ENCODE measurements at places on chromosomes 4 and X.

GRCh38 chrX:42951747-42952146, 173.8 kb upstream of the PPP1R2C start:
- no peak for DNase-seq

GRCh38 chrX:10395643-10396042, 224.7 kb downstream of the MID1 start:
- no peak for DNase-seq

DNA sequence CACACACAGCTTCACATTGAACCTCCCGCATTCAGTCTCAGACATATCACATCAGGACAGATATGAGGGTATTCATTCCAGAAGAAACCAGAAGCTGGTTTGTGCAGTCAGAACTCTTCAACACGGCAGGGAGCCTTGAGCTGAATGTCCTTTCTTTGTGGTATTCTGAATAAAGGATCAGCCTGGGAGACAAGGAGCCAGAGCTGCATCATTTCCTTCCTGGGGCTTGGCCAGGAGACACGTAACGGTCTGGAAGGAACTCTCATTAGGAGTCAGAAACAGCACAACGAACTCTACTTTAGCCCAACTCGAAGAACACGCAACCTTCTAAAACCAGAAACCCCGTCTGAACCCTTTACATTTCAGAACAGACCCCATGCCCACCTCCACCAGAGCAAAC, 46.4 kb downstream of the KDR start:
- DNase-seq = no peak

DNA sequence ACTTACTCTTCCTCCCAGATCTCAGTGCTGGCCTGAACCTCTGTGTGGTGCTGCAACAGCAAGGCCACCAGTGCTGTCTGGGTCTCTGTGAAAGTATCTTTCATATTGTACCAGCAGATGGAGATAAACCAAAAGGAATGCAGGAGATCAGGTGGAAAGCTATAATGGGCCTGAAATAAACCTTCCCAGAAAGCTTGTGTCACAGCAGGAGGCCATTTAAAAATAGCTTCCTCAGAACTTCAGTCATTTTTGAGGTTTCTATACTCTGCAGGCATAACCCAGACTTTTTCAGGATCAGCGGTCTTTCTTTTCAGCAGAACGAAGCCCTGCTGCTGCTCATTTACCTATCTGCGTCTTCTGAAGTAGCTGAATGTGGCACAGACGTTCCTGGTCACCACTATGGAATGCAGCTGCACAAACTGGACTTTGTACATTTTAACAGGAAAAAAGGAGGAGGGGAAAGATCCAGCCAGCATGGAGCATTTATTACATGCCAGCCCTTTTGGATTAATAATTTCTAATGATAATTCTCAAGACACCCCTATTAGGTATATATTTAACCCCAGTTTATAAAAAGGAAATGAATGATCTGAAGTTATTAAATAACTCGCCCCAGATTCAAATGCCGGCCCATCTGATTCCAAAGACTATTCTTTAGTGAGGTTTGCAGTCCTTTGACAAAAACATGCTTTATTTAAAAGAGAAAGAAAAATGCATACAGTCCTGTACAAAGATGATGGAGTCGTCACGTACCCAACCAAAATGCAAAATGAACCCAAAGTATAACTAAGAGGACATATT, 119.7 kb downstream of the NFKB1 start:
- no peak for DNase-seq

GRCh38 chr4:140237616-140238350, 83.8 kb upstream of the MAML3 start:
- no peak for DNase-seq

- no peak for DNase-seq
Measured at GRCh38 chr4:5166377-5166776, 115.1 kb downstream of the STK32B start.

DNA sequence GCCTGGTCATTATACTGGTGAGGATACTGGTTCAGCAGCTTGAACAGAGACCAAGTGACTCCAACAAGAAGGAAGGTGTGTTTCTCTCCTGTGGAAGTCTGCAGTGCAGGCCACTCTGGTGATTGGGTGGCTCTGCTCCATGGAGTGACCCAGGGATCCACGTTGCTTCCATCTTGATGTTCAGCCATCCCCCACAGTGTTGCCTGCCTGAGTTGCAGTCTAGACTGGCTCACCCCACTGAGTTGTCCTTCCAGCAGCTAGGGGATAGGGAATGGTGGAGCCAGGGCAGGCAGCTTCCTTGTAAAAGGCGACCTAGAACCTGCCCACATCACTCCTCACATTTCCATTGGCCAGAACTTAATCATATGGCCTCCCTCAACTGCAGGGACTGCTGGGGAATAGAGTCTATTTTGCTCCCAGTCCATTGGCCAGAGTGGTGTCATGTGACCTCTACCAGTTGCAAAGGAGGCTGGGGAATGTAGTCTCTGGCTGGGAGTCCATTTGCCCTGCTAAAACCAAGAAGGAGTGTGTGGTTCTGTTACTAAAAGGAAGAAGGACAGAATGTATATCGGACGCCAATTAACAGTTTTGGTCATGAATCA, 8.0 kb downstream of the MAN2B2 start:
- DNase-seq = no peak

- no peak for DNase-seq
Measured at GRCh38 chr4:139200506-139200905, 23.5 kb upstream of the ELF2 start.

- no peak for DNase-seq
Measured at GRCh38 chr4:96097040-96097607, 257.2 kb downstream of the PDHA2 start.

- no peak for DNase-seq
Measured at GRCh38 chr4:173182403-173182802, 13.8 kb downstream of the GALNT7 start.

DNA sequence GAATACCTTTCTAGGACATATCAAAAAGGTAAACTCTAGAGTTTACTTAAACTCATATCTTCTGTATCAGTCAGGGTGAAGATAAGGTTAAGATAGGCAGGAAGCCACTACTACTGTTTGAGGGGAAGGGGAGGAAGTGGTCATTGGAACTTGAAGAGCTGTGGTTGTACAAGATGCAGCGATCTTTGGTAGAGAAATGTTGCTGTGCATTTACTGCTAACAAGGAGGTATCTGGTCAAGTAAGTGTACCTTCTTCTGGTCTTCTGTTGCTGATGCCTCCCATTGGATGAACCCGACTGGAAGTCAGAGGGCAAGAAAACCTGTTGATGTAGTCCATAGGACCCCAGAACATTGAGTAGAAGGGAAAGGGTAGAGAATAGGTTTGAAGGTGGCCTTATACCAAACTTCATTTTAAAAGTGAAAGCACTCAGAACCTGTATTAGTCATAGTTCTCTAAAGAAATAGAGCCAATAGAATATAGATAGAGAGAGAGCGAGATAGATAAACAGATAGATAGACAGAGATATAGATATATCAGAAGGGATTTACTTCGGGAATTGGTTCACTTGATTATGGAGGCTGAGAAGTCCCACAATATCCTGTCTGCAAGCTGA, 47.9 kb upstream of the TSPAN5 start:
- no peak for DNase-seq

Measured in vagina (tissue), 2 donors.